Right renal pelvis (tissue), 4 donors: ENCODE measurements at places on chromosomes 7 and 10.

DNA sequence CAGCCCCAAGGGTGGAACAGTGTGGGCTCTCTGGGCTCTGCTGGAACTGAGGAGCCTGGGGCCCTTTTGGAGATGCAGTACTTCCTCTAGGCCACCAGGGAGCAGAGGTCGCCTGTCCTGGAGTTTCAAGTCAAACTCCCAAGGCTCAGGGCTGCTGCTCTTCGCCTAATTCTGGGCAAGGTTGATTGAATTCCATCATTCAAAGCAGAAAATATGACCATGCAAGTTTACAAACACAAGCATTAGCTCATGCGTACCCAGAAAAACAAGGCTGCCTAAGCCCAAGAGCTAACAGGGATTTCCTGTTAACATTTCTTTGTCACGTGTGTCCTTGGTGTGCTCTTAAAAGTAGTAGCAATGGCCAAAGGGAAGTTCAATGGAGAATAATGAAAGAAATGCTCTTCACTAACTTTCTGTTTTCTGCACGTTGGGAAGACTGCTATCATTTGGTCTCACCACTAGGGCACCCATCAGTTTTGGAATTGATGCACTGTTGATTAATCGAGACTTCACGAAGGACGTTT, 20.1 kb downstream of the LDB3 start:
- DNase-seq: no peak

DNA sequence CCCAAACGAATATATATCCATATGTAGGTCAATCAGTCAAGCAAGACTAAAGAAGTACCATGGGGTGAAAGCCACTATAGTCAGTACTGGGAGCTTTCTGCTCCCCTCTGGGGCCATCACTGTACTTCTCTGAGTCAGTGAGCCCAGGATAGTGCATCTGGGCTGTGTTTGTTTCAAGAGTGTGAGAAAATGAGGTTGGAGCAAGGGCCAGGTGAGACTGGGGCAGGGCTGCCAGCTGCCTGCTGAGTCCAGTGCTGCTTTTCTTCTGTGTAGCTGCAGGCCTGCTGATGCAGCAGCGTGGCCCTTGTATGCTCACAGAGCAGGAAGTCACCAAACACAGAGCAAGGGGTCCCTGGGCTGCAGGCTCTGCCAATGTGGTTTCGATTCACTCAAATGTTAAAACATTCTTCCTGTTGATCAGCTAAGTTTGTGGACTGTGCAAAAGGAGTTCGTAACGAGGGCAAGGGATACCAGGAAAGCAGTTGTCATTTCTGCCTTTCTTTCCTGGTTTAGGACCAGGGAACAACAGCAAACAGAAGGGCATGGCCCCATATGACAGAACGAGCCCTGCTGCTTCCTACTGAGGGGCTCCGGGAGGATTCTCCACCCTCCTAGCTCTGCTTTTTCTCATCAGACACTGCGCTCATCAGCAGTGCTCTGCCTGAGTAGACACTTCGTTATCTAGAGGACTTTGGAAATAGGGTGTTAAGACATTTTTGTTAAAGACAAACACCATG, 65.4 kb upstream of the TNS3 start:
- no peak for DNase-seq

- DNase-seq: no peak
These were observed 3.3 kb upstream of the COPS6 start for GRCh38 chr7:100085515-100085914.

GRCh38 chr10:87685832-87686574, 26.3 kb downstream of the PAPSS2 start:
- DNase-seq: no peak

GRCh38 chr7:1463676-1464223, 4.5 kb upstream of the MICALL2 start:
- no peak for DNase-seq

DNA sequence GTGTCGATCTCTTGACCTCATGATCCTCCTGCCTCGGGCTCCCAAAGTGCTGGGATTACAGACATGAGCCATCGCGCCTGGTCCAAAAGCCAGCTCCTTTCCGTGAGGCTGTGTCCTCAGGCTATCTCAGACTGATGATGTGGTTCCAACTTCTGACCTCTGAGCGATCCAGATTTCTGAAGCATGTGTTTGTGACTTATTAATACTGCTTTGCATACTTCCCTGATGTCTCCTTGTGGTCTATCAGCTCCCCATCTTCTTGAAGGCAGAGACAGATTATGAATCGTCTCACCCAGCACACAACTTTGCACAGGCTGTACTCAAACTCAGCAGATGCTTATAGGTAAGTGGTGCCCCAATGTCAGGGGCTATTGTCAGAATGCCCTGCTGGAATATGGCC, 2.0 kb upstream of the PLPP4 start:
- DNase-seq: no peak

GRCh38 chr7:12066521-12066920, 144.6 kb upstream of the TMEM106B start:
- DNase-seq: no peak

GRCh38 chr10:31920538-31920937, 8.1 kb downstream of the ARHGAP12 start:
- no peak for DNase-seq

DNA sequence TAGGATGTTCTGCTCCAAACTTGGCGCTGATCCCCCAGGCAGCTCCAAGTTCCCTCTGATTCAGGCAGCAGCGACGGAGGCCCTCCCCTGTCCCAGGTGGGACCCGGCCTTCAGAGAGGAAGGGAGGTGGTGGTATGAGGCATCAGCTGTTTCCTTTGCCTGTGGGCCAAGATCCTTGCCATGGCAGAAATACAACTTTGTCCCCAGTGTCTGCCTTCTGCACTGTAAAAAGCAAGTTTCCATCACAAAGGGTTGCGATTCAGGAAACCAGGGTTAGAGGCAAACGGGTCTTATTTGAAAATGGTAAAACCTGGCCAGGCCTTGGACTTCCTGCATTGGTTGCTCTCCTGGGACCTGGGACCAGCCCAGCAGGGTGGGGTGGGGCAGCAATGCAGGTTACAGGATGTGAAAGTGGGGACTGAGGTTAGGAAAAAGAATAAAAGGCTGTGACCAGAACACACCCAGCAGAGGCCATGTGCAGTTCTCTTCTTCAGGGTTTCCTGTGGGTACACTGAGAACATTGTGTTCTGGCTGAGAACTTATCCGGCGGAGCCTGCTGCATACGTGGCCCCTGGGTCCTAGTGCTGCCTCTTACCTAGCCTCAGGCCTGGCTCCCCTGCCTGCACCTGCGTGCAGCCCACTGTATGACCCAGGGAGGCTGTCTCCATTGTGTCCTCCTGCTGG, 25.1 kb upstream of the DDIT4 start:
- DNase-seq: no peak

DNA sequence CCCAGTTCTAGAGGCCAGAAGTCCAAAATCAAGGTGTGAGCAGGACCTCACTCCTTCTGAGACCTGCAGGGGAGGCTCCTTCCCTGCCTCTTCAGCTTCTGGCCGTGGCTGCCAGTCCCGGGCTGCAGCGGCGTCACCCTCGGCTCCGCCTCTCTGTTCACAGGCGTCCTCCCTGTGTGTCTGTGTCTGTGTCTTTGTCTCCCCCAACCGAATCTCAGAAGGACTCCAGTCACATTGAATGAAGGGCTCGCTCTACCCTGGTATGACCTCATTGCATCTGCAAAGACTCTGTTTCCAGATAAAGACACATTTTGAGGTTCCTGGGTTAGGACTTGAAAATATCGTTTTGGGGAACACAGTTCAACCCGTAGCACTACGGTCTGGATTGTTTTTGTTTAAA, 33.1 kb upstream of the GALNT11 start:
- DNase-seq: no peak

GRCh38 chr7:129168231-129169021, 20.0 kb upstream of the SMO start:
- DNase-seq: no peak

- DNase-seq: no peak
These were observed 46.3 kb downstream of the MGMT start for GRCh38 chr10:129513312-129513711.

DNA sequence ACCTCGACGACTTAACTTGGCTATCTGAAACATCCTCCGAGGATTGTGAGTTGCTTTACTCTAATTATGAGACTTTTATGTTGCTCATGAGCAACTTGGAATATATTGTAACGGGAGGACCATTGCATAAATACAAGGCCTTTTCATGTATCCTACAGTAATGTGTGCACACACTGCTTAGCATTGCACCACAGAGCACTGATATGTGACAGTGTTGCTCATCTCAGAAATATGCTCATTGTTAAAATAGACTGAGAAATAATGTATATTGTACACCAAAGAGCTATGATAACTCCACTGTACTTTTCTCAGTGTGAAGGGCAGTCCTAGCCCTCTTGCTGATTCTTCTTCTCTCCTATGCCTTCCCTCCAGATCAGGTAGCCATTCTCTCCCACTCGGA, 102.8 kb upstream of the CDK13 start:
- DNase-seq: no peak

GRCh38 chr7:55546814-55547213, 25.5 kb downstream of the VOPP1 start:
- no peak for DNase-seq

DNA sequence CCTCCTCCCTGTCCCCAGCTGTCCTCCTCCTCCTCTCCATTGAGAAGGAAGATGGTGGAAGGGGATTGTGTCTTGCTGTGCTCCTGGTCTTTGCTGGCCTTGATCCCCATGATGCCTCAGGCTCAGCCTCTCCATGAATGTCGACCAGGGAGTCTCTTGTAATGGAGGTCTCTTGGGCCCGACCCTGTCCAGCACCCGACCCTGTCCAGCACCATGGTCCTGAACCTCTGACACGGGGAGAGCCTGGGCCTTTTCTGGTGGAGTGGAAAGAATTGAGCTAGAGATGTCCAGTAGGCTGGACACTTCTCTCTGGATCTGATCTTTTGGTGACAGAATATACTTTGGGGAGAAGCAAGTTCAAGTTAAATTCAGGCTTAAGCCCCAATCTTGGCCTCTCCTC, 42.3 kb upstream of the HMX3 start:
- DNase-seq: no peak

DNA sequence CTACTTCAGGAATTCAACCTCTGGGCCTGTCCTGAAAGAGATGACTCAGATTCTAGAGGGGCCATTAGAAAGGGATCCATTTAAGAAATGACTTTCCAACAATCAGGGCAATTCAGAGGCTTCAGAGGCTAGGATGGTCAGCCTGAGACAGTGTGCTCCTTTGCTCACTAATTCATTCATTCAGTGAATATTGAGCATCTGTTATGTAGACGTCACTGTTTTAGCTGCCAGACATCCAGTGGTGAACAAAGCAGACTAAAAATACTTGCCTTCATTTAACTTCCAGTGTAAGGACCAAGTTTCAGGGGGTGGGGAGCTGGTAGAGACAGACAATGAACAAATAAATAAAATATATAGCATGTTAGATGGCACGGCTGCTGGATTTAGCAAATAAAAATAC, 1.6 kb downstream of the KIAA1217 start:
- DNase-seq: no peak

GRCh38 chr7:97021747-97022490, 2.7 kb downstream of the DLX5 start:
- DNase-seq: no peak

DNA sequence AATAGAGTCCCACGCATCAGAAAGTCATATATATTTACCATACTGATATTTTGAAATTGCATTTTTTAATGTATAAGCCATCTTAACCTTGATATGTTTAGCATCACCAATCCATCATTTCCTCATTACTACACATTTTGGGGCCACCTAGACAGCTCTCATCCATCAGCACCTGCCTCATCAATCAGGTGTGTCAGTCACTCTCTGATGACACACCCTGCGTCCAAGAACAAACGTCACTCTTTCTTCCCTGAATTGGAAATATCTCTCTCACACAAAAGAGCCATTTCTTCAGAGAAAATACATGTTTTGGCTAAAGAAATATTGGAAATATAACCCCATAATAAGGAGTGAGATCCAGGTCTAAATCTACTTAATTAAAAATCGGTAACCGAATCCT, 38.9 kb upstream of the RSU1 start:
- DNase-seq: no peak

DNA sequence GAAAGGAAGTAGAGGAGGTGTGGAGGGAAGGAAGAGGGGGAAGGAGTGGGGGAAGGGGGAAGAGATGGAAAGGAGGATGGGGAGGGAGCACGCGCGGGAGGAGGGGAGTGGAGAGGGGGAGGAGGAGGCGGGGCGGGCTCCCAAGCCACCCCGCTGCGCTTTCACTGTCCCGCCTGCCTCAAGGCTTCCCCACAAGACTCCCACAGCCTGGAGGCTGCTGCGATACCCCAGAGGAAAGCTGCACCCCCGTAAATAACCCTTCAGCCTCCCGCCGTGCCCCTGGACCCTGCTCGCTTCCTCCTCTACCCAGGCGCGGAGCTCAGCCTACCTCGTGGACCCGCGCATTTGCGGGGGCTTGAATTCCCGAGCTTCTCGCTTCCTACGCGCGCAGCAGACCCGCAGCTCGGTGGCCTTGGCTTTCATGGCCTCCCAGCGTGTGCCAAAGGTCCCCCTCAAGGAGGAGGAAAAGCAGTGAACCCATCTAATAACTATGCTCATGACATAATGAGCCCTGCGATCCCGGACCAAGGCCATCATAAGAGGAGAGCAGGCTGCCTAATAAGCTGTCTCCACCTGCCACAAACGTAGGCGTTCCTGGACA, at the start of gene C10orf67:
TSS of gene C10orf67 (minus strand) at position 557 of the 601 bp plus-strand sequence. CDS start at position 534, 23 bp downstream.
- DNase-seq: no peak

DNA sequence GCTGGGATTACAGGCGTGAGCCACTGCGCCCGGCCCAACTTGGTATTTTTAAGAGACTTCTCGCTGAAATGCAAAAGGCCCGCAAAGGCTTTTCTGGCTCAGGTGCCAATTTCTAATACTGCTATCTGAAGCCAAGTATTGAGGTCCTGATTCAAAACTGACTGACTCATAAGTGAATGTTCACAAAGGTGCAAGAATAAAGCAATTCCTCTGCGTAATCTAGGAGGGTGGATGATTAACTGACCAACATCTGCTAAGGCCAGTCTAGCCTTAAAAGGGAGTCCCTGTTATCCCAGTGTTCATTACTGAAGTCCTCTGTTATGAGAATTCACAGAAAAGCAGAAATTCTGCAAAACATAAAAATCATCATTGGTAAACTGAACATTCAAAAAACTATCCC, 111.4 kb downstream of the SRPK2 start:
- DNase-seq: no peak

DNA sequence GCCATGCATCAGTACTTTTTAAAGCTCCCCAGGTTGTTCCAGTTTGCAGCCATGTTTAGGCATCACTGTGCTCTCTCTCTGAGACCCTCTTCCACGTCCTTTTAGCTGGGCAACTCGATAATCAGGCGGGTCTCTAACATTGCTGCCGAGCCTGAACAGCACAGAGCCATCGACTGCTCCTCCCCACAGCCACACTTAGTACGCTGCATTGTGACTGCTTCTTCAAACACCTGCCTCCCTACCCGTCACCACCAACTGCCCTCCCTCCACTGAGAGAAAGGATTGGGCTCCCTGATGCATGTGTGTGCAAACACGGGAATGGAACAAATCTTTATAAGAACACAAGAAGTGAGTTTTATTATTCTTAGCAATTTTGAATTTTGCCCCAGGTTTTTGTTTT, 11.4 kb upstream of the TACR2 start:
- DNase-seq: no peak

- DNase-seq: no peak
These were observed 147.8 kb downstream of the MAD1L1 start for GRCh38 chr7:2084781-2085505.

DNA sequence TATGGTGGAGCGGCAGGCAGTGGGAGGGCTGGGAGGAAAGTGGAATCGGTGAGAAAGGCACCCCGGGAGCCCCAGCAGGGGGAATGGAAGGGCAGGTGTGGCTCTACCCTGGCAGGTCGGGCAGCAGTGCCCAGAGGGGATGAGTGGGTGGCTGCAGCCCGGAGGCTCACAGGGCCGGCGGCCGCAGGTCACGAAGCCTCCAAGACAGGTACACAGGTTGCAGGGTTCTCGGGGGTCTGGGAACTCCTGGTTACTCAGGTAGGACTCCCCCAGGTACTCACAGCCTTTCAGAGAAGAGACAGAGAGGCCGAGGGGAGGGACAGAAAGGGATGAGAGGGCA, 21.8 kb downstream of the KCP start:
- DNase-seq: no peak
